NCI-H187 treated with DMSO at 0.1 percent for 48 hours (cell line): ENCODE measurements at places on chromosomes 3 and 15.

GRCh38 chr15:74620636-74621545 is 5.3 kb downstream of the CLK3 start:
- DNase-seq, result no peak

DNA sequence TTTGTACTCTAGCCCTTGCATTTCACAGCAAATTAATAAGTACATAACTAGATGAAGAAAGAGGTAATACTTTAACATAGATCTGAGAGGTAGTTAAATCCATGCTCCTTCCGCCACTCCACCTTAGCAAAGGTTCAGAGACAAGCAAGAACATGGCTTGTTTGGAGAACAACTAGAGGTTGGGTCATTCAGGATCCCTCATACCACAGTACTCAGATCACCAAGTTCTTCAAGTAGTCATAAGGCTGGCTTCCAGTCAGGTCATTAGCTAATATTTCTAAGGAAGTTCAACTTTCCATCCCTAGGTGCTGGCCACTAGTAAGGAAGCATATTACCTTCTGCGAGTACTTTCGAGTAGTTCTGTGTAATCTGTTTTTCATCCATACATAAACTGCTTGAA is 44.1 kb downstream of the CD200R1 start:
- DNase-seq, result no peak

GRCh38 chr15:68460166-68460565 is 28.2 kb upstream of the ITGA11 start:
- no peak for DNase-seq

DNA sequence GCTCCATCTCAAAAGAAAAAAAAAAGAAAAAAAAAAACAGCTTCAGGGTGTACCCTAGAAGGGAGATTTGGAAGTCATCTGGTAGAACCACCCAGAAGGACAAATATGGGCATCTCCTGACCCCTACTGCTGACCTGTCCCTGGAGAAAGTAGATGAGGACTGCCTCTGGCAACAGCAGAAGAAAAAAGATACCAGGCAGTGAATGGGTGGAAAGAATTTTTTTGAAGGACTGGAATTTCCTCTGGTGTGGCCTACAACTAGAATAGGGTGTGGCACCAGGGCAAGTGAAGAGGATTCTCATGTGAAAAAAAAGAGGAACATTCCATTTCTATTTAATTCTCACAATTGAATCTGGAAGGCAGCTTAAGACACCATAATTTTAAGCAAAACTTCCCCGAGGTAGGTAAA is 3.1 kb downstream of the ANXA2 start:
- no peak for DNase-seq

- DNase-seq, result no peak
Observed at GRCh38 chr15:96888764-96889163, 558.3 kb downstream of the NR2F2 start.

- DNase-seq, result no peak
Observed at GRCh38 chr15:93200081-93200836, 111.2 kb upstream of the RGMA start.

DNA sequence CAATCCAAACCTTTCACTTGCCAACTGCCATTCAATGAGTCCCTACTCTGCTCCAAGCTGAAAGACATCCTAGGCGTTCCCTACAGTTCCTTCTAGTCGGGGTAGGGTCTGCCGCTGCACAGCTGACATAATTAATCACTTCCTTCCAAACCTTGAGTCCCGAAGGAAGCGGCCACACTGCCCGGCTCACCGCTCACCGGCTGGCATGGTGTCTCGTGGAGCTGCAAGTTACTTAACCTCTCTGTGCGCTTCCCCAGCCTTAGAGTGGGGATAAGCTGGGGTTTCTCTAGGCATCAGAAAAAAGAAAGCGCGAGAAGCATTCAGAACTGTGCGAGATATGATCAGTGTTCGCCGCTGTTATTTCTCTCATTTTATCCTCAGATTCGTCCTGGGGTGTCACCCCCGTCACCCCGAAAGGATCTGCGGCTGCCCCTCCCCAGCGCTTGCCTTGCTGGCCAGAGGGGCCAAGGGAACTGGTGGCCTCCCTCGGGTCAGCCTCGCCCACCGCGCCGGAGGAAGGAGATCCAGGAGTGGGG is 748 bp downstream of the MRPS25 start:
- no peak for DNase-seq
